Cortex of kidney (tissue), 1 donor: ENCODE measurements at places on chromosomes 13 and 19.

- no peak for DNase-seq
Observed at GRCh38 chr13:110351636-110352420, 44.7 kb downstream of the COL4A2 start.

DNA sequence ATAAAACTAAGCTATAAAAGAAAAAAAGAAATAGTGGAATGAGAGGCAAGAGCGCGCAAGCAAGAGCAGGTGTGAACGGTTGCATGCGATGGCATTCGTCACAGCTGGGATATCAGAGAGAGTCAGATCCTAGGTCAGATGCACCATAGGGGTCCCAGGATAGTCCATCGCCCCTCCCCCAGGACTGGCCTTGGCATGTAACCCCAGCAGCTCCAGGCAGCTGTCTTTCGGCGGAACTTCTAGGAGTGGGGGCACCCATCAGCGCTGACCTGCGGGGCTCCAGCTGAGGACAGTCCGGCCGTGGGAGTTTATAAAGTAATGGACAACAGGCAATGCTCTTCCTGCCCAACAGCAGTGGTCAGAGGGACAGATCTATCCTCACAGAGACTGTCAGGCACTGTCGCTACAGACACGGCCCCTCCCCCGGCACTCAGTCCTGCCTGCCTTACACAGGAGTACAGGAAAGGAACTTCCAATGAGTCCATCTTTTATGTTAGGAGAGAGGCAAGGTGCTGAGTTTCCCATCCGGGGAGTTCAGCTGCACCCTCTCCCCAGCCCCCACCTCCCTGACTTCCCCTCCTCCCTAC lies 1.4 kb downstream of the SIAH3 start:
- DNase-seq, result no peak

DNA sequence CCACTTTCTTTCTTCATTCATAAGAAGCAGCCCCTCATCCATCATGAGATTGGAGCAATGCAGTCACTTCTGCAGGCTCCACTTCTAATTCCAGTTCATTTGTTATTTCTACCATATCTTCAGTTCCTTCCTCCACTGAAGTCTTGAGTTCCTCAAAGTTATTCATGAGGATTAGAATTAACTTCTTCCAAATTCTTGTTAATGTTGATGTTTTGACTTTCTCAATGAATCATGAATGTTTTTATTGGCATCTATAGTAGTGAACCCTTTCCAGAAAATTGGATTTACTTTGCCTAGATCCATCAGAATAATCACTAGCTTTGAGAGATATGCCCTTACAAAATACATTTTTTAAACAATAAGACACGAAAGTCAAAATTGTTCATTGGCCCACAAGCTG lies 2567.7 kb upstream of the PCDH20 start:
- DNase-seq, result no peak

- DNase-seq, result no peak
Observed at GRCh38 chr19:47363758-47364531, 14.8 kb downstream of the DHX34 start.

DNA sequence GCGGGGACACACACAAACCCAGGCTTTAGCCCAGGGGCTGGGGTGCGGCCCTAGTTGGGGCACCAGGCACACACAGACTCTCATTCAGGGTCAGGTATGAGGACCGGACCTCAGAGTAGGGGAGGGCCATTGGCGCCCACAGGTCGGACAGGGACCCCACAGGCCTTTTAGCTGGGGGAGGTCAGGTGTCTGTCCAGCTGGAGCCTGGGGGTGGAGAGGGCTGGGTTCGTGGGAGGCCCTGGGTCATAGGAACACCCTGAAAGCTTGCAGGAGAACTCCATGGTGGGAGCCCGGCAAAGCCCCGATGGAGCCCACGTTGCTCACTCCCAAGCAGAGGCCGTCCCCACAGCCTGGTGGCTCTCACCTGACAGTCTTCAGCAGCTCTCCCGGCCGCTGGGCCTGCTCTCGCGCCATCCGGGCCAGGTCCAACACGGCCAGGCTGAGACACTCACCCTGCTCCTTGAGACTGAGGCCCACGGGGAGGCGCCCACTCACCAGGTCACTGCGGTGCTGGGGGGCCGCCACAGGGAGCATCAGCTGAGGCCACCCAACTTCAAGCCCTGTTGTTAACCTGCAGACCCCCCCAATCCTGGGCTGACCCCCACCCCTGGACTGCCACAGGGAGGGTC lies 5.0 kb downstream of the JAK3 start:
- DNase-seq, result no peak

- no peak for DNase-seq
Observed at GRCh38 chr13:62250501-62251201, 835.0 kb upstream of the PCDH20 start.

GRCh38 chr13:94322925-94323763 lies 156.3 kb downstream of the DCT start:
- no peak for DNase-seq

- no peak for DNase-seq
Observed at GRCh38 chr19:3586707-3587346, 1.5 kb downstream of the GIPC3 start.

- DNase-seq, result no peak
Observed at GRCh38 chr13:41428155-41428554, 29.2 kb upstream of the RGCC start.

- no peak for DNase-seq
Observed at GRCh38 chr13:109938255-109938936, 152.0 kb upstream of the IRS2 start.

DNA sequence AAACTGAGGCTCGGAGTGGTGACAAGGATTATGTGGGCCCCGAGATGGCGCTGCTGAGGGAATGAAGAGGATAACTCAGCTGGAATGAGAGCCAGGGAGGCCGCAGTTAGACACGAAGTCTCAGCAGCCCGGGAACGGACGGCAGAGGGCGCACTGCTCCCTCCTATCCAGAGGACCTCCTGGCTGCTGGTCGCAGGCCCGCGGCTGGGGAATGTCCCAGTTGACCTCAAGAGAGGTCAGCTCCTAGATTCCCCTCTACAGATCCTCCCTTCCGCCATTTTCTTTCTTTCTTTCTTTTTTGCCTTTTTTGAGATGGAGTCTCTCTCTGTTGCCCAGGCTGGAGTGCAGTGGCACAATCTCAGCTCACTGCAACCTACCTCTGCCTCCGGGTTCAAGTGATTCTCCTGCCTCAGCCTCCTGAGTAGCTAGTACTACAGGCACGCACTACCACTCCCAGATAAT lies 24.1 kb upstream of the ASPDH start:
- DNase-seq, result no peak

- DNase-seq, result no peak
Observed at GRCh38 chr19:15166700-15167099, 34.1 kb downstream of the NOTCH3 start.

DNA sequence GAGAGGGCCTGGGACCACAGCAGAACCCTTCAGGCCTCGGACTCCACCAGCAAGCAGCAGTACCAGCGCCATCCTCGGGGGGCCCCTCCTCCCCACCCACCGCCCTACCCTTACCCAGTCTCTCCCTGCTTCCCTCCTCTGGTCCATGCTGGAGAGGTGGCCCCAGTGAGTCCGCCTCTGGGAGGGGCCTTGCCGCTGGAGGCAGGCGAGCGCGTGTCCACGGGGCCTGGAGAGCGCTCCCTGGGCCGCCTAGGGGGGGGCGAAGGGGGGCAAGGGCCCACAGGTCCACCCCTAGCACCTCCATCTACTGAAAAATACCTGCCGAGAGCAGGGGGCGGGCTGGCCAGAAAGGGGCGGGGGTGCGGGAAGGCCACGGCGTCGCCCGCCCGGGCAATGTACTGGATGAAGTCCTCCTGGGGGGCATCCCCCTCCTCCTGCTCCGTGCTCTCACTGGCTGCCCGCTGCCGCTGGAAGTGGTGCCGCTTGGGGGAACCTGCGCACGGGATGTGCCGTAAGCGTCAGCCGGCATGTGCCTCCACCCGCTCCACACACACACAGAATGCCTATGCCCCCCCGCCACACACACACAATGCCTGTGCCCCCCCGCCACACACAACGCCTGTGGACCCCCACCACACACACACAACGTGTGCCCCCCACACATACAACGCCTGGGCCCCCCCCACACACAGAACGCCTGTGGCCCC lies 6.9 kb downstream of the CBARP start:
- DNase-seq, result no peak
